ENCODE measurements at places on chromosomes 1 and 21.

DNA sequence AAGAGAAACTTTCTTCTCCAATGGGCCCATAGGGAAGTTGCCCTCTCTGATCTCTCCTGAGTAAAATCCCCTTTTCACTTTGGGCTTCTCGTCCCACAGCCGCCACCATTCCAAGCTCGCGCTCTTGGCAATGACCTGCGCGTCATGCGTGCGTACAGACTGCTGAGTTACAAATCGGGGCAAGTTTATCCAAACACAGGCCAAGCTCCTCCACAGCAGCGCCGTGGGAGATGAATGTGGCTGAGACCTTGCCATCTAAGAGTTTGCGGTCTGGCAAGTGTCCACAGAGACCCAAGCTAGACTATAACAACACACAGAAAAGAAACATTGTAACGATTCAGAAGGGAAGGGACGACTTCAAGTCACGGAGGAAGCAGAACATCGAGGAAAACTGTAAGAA is 116.3 kb upstream of the SOD1 start:
- no peak for DNase-seq

DNA sequence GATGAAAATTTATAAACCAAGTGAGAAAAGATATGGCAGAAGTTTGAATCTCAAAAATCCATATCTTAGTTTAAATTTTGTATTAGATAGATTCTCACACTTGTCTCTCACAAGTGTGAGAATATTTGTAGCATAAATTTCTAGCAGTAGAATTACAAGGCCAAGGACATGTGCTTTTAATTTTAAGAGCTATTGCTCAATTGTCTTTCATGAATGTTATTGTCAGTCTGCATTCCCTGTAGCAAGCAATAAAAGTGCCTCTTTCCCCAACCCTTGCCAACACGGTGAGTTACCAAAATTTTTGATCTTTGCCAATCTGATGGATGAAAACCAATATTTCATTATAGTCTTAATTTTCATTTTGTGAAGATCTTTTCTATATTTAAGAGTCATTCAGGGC is 64.0 kb downstream of the CTH start:
- DNase-seq, result peak; percentile 51

GRCh38 chr1:97297611-97298010 is 576.0 kb downstream of the PTBP2 start:
- no peak for DNase-seq

GRCh38 chr21:42668298-42668992 is 15.0 kb downstream of the PDE9A start:
- DNase-seq, result no peak

DNA sequence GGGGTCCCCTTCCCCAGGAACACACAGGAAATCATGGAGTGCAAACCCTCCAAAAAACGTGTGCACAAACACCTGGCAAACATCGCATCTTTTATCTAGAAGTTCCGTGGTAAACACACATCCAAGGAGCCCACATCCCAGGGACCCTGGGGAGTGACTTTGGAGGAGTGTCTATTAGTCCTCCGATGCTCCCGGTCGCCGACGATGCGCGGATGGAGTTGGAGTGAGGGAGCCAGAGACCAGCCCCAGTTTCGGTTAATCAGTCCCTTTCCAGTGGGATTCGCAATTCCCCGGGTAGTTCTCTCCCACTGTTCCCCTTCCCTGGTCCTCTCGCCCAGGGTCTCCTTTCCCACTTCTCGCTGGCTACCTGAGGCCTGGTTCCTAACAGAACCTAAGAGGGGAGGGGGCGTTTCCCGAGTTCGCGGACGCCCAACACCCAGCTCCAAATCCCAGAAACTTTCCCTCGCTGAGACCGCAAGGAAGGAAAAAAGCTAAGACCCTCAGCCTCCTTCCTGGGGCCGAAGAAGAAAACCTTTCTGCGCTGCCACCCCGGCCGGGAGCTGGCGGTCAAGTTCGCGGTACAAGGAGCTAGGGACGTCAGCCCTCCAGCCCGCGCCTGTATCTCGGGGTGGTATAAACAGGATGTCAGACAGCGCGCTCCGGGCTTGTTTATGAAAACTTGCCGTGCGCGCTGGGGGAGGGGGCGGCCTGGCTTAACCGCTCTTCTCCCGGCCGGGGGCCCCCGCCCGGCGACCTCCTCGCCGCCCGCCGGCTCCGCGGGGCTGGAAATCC is 787 bp downstream of the JAK1 start:
- DNase-seq, result no peak

All from SK-N-MC (cell line).